ENCODE measurements at places on chromosomes 6 and 20. TPM values are rescaled to one million over a fixed set of nuclear protein-coding genes. Genes with fewer than 3 reads are reported as not detected.

DNA sequence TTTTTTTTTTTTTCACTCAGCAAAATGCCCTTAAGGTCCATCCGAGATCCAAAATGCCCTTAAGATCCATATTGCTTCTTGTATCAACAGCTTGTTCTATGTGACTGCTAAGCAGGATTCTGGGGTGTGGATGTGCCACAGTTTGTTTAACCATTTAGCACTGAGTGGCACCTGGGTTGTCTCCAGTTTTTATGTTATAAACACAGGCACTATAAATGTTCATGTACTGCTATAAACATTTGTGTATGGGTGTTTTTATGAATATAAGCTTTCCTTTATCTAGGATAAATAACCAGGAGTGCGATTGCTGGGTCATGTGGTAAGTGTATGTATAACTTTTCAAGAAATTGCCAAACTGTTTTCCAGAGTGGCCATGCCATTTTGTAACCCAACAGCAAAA, 386.0 kb downstream of the RNGTT start:
- no peak for DNase-seq

DNA sequence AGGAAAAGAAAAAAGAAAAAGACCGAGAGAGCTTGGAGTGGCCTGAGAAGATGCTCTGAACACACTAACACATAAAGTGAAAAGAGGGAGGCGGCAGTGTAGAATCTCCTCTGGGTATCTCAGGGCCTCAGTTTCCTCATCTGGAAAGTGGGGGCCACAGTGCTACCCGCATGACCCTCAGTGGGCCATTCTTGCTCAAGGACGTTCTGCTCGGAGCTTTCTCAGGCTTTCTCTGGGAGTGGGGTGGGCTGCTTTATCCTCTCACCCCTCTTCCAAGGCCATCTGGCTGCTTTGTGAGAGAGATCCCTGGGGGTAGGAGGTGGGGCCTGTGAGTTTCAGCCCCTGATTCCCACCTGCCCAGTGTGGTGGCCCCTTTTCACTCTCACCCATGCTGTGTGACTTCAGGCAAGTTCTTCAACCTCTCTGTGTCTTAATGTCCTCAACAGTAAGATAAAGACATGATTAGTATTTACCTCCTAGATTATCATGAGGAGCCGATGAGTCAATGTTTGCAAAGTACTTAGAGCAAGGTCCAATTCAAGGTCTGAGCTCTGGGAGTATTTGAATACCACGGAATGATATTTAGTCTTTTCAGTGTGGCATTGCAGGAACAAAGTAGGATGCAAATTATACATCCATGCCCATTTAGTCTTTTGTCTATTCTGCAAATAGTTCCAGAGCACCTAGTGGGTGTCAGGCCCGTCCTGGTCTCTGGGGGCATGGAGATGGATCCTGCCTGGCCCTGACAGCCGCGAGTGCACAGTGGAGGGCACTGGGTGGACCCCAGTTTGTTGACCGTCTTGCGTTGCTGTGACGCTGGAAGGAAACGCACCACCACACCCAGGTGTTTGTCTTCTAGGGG, 34.3 kb downstream of the SRC start:
- DNase-seq: no peak

The GABRR2 gene
- total RNA-seq: 2.4 TPM

The DDX43 gene
- total RNA-seq: 1.8 TPM

The TMEM14B gene
- 74.1 TPM for total RNA-seq

The LY6G5C gene
- total RNA-seq: 4.5 TPM

The NELFCD gene
- 44.7 TPM for total RNA-seq
